T47D (cell line): ENCODE measurements at places on chromosomes 1 and 21.
A peak's percentile ranks its signal among the peaks of the same experiment; 100 is the strongest.

- DNase-seq: no peak
These were observed 3.6 kb upstream of the SMPDL3B start for GRCh38 chr1:27931184-27931583.

GRCh38 chr1:50929376-50929958 lies 30.6 kb downstream of the FAF1 start:
- DNase-seq: peak; percentile 16

DNA sequence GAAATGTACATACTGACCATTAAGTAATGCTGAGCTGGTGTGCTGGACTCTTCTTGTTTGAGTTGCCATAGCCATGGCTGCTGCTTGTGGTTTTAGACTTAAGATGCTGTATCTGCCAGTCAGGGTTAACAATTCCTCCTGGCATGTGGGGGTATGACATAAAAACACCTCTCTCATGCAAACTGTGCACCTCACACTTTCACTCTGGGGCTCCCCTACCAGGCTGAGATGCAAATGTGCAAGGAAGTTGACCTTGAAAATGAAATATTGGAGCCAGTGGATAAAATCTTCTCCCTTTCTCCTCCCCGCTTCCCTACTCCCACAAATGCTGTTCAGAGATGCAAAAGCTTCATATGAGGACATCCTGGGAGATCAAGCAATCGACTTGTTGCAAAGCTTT lies 198.8 kb downstream of the FCRL5 start:
- no peak for DNase-seq

DNA sequence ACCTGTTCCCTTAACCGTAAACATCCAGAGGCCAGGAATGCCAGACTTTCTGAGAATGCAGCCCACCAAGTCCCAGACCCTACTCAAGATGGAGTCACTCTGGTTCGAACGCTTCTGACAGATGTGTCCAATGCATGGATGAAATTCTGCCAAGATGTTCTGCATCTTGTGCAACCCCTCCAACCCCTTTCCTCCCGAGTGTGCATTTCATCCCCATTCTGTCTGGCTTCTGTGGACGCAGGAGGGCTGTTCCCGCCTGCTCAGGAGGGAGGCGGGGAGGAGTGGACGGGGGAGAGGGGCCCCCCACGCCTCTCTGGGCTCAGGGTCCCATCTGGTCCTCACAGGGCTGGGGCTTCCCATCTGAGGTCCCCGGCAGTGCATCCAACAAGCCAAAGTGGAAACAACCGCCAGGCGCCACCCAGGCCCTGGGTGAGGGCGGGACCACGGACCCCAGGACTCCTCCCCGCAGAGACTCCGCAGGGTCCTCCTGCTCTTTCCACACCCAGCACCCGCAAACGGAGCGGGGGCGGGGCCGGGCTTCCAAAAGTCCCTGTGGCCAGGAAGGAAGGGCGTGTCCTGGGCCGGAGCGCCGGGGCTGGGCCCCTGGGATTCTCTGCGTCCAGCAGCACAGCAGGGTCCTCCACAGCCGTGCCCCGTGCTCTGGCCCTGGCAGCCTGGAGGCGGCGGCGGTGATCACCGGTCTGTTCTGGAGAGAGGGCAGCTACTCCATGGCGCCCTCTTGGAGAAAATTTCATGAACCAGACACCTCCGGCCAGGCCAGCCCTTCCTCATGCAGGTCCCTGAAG lies 27.8 kb upstream of the SUMO3 start:
- peak; percentile 75 for DNase-seq

- peak; percentile 26 for DNase-seq
These were observed 45.6 kb upstream of the RAB4A start for GRCh38 chr1:229225331-229225782.

DNA sequence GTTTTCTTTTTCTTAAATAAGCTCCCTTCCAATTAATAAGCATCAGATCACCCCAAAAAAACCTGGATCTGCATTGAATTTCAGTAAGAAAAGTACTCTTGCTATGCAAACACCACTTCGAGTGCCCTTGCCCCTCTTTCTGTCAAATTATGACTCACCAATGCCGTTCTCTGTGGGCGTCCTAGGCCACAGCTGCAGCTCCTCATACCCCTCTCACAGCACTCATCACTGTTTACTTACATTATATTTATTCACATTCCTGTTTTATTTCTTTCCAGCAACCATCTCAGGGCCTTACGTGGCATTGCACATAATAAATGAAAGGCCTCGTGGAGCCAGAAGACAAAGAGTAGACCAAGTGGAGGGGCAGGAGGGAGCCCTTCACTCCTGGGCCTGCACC lies 99.1 kb upstream of the CTTNBP2NL start:
- DNase-seq: no peak

DNA sequence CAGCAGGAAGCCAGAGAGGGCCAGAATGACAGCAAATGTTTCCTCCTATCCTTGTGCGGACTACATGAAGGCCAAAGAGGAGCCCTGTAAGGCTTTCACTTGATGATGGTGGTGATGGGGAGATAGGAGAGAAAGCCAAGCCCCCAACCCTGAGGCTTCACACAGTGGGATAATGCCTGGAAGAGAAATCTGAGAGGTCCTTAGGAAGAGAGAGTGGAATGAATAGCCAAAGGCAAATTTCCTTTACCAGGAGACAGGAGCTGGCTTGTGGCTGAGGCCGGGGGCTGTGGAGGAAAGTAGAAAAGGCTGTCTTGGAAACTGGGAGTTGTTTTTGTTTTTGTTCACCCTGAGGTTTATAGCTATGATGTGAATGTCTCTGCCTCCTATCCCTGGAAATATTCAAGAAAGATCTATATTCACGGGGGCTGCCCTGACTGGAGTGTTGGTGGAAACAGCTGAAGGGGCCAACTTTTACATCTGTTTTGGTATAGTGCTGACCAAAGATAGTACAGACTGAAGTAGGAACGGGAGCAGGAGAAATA lies 13.0 kb upstream of the RNF19B start:
- no peak for DNase-seq

DNA sequence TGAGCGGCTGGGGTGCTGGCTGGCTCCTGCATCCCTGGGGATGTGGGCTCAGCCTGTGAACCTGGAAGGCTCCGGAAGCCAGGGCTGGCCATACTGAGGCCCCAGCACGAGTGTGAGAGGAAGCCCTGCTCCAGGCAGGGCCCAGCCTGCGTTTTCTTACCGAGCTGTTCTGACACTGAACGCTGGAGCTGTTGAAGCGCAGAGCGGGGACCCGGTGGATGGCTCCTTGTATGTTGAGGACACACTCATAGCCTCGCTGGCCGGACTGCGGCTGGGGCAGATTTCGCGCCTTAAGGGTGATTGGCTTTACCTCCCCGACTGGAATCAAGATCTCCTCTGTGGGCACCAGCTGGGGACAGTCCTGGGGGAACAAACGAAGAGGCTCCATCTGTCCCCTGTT lies 160.0 kb downstream of the PLXNA2 start:
- DNase-seq: no peak

DNA sequence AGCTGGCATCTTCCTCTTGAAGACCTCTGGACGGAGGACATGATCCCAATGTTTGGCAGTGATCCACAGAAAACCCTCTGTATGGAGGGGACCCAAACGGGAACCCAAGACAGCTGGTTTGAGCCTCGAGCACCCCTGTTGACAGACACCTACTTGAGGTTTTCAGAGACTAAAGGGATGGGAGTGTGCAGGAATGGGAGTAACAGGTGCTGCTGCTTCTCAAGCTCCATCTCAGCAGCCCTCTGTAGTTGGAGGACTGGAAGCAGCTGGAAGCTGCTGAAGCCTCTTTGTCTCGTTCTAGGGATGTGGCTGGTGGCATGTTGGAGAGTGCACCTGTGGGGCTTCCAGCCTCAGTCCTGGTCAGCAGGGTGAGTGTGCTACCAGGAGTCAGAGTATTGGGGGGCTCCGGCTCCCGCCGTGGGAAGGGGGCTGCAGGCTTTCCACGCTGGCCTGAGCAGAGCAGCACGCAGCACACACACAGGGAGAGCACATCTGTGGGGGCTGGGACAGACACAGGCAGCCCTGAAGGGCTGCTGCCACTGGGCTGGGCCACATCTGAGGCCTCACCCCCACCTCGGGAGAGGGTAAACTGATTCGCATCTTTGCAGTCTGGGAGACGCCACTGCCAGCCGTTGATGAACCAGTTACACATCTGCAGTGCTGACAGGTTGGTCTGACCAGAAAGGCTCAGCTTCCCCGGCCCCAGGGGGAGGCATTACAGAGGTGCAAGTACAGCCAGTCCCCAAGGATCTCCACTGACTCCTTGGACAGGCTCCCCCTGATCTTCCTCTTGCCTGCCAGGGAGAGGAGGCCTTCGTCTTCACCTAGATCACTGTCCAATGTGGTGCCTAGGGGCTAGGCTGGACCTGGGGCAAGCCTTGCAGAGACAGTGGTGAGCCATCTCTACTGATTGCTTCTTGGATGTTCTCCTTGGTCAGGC lies 56.6 kb downstream of the ADSS2 start:
- no peak for DNase-seq

- no peak for DNase-seq
These were observed 12.7 kb downstream of the SNX7 start for GRCh38 chr1:98674075-98674781.

- DNase-seq: no peak
These were observed 12.2 kb downstream of the UTP25 start for GRCh38 chr1:209839875-209840546.

DNA sequence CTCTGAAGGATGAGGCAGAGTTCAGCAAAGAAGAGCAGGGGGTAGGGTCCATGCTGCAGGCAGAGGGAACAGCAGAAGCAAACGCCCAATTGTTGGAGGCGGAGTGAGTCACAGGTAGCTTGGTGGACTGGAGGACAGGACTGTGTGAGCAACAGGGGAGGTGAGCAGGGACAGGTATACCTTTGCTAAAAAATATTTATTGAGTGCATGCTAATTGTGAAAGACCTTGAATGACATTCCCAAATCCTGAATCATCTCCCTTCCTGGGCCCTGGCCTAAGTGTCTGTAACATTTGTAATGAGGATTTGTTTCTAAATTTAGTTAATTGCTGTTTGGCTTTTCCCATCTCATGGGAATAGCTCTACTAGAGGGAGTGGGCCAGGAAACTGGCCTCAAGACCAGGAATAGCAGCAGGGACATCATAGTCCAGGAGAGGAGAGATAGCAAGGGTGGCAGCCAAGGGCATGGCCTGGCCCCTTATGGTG lies 123.7 kb downstream of the FOXD2 start:
- no peak for DNase-seq

- no peak for DNase-seq
These were observed 2.7 kb downstream of the SCYL3 start for GRCh38 chr1:169890761-169891538.

DNA sequence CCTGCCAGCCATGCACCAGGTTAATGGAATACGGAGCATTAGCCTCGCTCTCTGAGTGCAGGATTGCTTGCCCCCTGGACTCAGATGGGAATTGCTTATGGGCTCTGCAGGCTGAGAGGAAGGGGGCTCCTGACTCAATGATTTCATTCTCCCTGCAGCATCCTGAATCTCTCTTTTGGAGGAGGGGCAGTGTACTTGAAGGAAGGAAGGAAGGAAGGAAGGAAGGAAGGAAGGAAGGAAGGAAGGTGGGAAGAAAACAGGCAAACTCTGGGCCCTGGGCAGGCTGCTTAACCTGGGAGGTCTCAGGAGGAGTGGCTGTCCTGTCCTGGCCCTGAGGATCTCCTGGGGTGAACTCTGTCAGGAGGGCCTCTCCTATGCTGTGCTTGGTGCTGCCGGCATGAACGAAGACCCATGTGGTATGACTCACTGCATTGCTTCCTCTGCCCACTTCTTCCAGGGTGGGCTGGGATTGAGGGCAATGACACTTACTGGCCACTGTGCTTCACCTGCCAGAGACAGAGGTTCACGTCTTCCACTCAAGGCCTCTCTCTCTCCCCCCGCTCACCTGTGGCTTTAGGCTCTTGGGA lies 257.1 kb upstream of the CSF3R start:
- no peak for DNase-seq

GRCh38 chr1:18950401-18951026 lies 6.0 kb downstream of the IFFO2 start:
- no peak for DNase-seq

- peak; percentile 6 for DNase-seq
These were observed 380 bp downstream of the MFN2 start for GRCh38 chr1:11980676-11980972.

- DNase-seq: no peak
These were observed 169.2 kb downstream of the APP start for GRCh38 chr21:26001356-26001755.

- no peak for DNase-seq
These were observed 2.7 kb downstream of the KIAA0319L start for GRCh38 chr1:35554266-35555211.

DNA sequence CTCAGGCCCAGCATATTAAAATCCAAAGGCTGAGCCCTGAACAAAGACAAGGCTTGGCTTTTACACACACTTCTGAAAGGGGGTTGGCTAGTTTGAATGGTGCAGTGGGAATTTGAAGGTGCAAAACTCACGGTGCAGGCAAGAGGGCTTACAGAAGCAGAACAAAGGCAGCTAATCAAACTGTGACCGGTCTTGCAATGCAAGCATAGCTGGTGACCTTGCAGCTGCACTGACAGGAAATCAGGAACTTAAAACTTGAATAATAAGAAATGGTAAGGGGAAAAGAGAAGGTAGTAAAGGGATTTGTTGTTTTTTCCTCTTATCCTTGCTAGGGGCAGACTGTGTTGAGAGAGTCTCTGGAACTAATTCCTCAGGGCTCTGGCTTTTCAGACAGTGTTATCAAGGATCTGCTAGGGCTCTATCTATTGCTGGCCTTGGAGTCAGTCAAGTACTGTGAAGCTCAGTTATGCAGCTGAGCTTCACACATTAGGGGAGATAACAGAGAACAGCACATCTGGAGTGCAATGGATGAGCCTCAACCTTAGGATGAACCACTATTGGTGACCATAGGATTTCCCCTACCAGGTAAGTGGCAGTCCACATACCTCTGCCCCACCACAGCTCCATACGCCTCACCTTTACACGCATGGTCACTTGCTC lies 97.6 kb downstream of the PPIAL4G start:
- no peak for DNase-seq

DNA sequence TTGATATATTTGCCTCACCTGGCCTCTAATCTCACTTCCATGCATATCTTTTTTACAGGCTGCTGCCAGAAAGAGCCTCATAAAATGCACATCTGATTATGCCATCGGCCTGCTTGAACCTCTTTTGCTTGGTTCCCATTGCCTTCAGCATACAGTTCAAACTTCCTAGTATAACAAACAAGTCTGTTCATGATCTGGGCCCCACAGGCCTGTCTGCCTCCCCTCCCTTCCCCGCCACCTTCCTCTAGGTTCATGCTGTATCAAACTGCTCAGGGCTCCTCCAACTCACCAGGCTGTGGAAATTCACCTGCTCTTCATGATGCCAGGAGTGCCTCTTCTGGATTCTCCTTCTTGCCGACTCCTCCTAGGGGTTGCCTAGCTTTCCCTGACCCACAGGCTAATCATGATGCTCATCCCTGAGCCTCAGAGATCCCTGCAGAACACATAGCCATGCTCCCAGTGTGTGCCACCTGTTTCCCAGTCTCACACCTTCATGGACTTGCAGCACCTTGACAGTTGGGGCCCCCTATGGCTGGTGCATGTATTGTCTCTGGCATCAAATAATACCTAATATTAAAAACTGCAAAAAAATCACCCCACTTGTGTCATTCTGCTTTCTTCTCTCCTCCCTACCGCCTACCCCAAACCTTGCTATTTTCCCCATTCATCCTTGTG lies 33.7 kb upstream of the CD2 start:
- no peak for DNase-seq

- DNase-seq: peak; percentile 36
These were observed 876 bp upstream of the CHML start for GRCh38 chr1:241640867-241641622.

- peak; percentile 92 for DNase-seq
These were observed 7.2 kb upstream of the SEMA4A start for GRCh38 chr1:156146020-156146768.
